Aorta (tissue), 5 donors: ENCODE measurements at places on chromosomes 6 and 20.

DNA sequence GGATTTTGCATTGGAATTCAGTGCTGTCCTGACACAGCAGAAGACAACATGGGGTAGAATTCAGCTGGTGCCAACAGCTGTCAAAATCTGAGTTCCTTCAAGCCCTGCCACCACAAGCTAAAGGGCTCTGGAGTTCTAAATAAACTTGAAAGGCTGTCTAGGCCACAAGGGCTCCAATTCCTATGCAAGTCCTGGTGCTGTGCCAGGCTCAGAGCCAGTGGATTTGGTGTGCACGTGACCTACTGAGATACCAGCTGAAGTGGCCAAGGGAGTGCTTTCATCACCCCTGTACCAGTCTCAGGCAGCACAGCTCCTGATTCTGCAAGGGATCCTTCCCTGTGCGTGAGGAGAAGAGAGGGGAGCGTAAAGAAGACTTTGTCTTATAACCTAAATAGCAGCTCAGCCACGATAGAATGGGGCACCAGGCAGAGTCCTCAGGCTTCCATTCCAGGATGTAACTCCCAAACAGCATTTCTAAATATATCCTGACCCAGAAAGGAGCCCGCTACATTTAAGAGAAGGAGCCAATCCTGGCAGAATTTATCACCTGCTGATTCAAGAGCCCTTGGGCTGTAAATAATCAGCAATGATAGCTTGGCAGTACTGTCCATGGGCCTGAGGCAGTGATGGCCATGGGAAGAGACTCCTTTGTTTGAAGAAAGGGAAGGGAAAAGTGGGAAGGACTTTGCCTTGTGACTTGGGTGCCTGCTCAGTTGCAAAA is 881.2 kb upstream of the EPHA7 start:
- H3K4me3 ChIP-seq = no peak overlapping the region
- no peak for DNase-seq
- H3K27me3 ChIP-seq = no peaks in the 10 kb centered on the region
- no peaks in the 10 kb centered on the region for H3K4me1 ChIP-seq

DNA sequence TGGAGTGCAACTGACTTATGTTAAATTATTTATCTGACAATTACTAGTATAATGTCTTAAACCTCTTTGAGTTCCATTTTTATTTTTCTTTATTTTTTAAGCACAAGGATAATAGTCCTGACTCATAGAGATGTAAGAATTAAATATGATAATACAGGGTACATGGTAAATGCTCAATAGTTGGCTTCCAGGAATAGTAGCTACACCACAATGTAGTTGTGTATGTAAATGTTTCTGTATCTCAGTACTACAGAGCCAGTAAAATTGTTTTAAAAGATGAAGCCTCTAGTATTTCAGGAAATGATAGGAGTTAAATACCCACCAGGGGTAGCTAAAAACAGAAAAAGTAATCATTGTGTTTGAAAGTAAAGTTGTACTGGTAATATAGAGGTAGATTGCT is 487.4 kb upstream of the IRAK1BP1 start:
- H3K27ac ChIP-seq = no peak overlapping the region
- no peaks in the 10 kb centered on the region for H3K4me1 ChIP-seq
- no peaks in the 10 kb centered on the region for H3K27me3 ChIP-seq
- no peak for DNase-seq

DNA sequence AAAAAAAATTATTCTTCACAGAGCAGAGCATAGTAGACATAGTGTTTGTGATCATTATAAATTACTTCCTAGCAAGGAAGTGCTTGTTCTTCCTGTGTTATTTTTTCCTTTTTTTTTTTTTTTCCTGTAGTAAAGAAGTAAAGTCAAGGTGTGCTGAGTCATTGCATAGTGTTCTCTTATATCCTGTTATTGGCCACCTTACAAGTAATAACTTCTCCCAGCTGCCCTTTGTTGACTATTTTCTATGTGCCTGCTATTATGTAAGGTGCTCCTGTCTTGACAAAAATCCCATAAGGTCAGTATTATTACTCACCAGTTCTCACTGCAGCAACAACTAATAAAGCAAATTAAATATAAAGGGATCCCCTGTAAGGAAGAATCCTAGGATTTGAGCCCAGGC is 195.3 kb downstream of the GJA1 start:
- DNase-seq = no peak
- H3K4me1 ChIP-seq = no peaks in the 10 kb centered on the region
- no peaks in the 10 kb centered on the region for H3K27me3 ChIP-seq
- H3K4me3 ChIP-seq = no peak overlapping the region

DNA sequence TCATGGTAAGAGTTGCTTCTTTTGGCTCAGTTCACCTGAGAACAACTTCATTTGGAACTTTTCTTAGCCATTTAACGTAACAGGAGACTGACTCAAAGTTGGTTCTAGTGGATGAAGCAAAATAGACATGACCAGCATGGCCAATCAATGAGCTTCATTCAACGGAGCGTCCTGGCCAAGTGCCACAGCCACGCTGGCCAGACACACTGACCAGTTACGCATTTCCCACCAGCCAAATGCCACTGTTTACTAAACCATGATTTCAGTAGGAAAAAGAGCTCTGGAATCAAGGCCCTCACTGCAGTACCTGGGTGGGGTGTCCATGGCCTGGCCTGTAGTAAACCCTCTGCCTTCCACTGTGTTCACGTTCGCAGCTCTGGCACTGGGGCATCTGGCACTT is 80.4 kb downstream of the POPDC3 start:
- no peaks in the 10 kb centered on the region for H3K27me3 ChIP-seq
- no peak overlapping the region for H3K27ac ChIP-seq
- DNase-seq = no peak
- H3K4me3 ChIP-seq = no peak overlapping the region

DNA sequence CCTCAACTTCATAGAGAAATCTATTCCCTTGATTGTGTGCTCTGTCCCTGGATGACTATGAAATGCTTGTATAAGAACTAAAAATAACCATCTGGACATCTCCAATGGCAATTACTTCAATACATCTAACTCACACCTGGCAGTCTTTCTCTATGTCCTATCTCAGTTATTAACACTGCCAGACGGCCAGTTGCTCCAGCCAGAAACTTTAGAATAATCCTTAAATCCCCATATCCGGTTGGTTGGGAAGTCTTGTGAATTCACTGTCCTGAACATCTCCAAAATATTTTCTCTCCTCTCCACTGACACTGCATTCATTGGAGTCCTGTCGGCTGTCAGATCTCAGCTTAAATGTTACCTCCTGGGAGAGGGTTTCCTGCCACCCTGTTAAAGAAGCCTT is 12.2 kb upstream of the LAMA2 start:
- no peaks in the 10 kb centered on the region for H3K27me3 ChIP-seq
- H3K36me3 ChIP-seq = no peaks in the 10 kb centered on the region
- DNase-seq = no peak
- H3K4me1 ChIP-seq = no peaks in the 10 kb centered on the region
- no peak overlapping the region for H3K27ac ChIP-seq
- no peak overlapping the region for H3K4me3 ChIP-seq

DNA sequence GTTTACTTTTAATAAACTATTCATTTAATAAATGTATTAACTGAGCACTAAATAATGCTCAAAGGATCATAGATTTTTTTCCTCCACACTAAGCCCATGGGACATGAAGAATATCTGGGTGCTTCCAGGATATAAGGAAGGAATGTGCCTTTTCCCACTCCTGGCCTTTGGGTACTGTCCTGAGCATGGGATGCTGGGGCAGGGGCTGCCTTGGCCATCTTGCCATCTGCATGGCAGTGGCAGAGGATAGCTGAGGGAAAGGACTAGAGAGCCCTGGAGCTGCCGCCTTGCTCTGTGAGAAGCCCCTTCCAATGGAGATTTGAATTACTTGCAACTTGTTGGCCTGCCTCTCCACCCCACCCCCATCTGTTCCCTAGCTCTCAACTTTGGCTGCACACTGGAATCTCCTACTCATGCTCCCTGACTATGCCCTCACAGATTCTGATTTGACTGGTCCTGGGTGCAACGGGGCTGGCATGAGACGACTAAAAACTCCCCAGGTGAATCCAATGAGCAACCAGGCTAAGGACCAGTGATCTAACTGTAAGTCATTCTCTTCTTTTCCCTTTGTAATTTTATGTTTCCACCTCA is 15.6 kb downstream of the DDRGK1 start:
- H3K27me3 ChIP-seq = no peaks in the 10 kb centered on the region
- no peak overlapping the region for H3K4me3 ChIP-seq
- peak; percentile 33 for DNase-seq
- H3K36me3 ChIP-seq = no peaks in the 10 kb centered on the region

- no peak for DNase-seq
- no peaks in the 10 kb centered on the region for H3K36me3 ChIP-seq
- no peaks in the 10 kb centered on the region for H3K27me3 ChIP-seq
- H3K4me3 ChIP-seq = no peak overlapping the region
- H3K27ac ChIP-seq = no peak overlapping the region
These were observed 481.1 kb downstream of the BMP2 start for GRCh38 chr20:7248281-7249201.

DNA sequence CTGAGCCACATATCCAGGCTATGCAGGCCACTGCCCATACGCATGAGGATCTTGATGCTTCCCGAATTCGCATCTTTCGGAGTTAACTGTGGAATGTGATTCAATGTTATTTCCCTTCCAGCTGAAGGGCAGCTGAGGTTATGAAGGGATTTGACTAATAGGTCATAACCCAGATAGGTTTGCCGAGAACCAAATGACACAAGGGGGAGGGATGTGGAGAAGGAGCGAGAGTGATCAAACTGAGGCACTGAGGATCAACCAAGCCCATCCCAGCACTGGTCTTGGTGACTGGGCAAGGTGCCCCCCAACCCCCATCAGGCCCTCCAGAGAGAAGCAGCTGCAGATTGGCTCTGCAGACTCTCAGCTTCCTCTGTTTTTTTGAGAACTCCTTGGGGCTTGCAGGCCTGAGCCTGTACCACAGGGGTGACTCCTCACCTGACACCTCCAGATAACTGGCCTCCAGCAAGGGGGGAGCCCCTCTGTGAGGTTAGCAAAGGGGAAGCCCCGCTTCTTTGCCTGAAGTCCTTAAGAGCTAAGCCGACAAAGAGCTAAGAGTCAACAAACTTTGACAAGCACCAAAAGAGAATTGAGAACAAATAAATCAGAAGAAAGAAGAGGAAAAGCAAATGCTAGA is 185.9 kb downstream of the PDE7B start:
- no peaks in the 10 kb centered on the region for H3K4me1 ChIP-seq
- no peak for DNase-seq
- H3K36me3 ChIP-seq = no peaks in the 10 kb centered on the region
- H3K27ac ChIP-seq = no peak overlapping the region
- no peak overlapping the region for H3K4me3 ChIP-seq
- H3K27me3 ChIP-seq = no peaks in the 10 kb centered on the region

DNA sequence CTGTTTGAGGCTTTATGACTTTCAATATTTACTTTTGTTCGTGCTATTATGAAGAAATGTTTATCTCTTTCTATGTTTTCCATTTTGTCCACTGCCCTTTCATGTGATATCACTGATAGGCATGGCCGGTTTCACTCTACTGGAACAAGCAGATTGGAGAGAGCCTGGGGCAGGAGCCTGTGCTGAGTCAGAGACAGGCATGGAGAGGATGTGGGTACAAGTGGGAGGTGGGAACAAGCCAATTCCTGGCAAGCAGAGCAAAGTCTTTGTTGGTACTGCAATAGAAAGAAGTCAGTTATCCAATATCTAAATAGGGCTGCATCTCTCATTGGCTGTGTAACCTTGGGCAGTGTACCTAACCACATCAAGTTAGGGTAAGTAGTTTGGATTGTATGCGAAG is 545.6 kb upstream of the MAP3K7 start:
- H3K27ac ChIP-seq = no peak overlapping the region
- no peaks in the 10 kb centered on the region for H3K36me3 ChIP-seq
- H3K4me3 ChIP-seq = no peak overlapping the region
- no peaks in the 10 kb centered on the region for H3K4me1 ChIP-seq
- DNase-seq = no peak
